ENCODE measurements at places on chromosomes 5 and 9. TPM values are rescaled to one million over a fixed set of nuclear protein-coding genes. Genes with fewer than 3 reads are reported as not detected.

DNA sequence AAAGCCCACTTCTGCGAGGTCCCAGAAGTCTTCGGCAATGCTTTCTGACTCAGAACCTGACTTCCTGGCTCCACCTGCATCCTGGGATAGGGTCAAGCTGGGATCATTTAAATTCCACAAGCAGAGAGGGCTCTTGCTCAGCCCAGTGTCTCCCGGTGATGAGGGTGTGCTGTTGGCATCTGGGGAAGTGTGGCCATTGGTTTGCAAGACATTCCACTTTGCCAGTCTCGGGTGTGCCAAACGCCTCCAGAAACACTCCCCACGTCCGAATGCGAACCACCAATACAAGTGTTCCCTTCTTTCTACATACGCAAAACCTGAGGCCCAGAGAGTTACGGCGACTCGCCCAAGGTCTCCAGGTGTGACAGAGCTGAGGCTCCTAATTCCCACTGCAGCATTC is 43.1 kb upstream of the FCN2 start:
- DNase-seq, result no peak

DNA sequence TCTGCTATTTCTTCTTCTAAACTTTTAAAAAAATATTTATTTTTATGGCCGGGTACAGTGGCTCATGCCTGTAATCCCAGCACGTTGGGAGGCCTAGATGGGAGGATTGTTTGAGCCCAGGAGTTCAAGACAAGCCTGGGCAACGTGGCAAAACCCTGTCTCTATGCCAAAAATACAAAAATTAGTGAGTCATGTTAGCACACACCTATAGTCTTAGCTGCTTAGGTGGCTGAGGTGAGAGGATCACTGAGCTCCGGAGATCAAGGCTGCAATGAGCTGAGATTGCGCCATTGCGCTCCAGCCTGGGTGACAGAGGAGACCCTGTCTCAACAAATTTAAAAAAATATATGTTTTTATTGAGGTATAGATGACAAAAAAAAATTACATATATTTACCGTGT is 5.6 kb downstream of the AP3S1 start:
- no peak for DNase-seq

DNA sequence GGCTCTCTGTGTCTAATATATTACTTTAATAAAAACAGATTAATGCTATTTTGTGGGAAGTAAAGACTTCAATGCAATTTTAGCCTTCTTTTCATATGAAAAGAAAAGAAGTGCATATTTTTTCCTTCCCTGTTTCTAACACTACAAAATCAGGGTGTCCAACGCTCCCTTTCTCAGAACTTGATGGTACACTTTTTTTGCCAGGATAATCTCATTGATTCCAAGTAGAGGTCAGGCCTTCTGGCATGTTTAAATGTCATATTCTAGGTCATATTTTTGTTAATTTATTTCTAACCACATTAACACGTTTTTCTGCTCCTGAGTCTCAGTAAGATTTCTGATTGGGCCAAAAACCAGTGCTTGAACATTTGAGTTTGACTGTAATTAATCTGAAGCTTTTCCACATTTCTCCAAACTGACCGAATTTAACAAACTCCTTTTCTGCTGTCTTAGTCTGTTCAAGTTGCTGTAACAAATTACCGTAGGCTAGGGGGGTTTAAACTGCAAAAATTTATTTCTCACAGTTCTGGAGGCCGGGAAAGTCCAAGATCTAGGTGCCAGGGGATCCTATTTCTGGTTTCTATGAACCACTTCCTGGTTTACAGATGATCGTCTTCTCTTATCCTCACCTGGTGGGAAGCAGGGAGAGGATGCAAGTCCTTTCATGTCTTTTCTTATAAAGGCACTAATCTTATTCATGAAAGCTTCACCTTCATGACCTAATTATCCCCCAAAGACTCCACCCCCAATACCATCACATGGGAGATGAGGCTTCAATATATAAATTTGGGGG is 63.2 kb upstream of the ELL2 start:
- DNase-seq, result no peak

DNA sequence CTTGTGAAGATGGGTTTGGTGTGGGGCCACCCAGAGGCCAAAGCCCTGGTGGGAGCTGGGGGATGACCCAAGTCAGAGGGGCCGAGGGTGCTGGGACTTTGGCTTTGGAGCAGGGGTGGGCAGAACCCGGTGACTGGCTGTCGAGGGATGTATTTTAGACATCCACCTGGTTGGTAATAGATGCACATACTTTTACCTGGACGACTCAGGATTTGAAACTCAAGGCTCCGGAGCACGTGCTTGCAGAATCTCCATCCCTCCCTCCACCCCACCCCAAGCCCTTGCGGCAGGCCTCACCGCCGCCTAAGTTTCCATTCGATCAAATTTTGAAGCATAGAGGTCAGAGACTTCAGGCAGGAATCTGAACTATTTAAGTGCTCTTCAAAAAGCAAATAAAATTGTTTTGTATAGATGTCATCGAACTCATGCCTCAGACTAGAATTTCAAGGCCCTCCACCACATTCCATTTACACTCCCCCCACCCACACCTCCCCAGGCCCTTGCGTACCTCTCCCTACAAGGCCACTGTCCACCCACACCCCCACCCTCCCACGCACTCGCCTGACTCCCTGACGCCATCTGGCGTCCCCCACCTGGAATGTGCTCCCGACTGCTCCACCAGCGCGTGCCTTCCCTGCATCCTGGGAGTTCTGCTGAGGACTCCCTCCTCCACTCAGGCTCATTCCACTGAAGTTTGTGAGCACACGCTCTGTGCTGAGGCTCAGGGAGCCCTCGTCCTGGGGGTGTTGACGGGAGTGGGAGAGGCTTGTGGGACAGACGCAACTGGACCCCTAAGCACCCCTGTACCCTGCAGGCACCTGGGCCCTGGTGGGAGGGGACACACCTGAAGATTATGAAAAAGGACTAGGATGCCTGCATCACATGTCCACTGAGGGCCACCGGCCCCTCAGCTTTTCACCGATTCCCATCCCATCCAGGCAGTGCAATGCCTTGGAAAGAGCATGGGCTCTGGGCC is 56.4 kb upstream of the RPL26L1 start:
- DNase-seq, result no peak

GRCh38 chr5:149853701-149854100 is 90.9 kb downstream of the PDE6A start:
- no peak for DNase-seq

DNA sequence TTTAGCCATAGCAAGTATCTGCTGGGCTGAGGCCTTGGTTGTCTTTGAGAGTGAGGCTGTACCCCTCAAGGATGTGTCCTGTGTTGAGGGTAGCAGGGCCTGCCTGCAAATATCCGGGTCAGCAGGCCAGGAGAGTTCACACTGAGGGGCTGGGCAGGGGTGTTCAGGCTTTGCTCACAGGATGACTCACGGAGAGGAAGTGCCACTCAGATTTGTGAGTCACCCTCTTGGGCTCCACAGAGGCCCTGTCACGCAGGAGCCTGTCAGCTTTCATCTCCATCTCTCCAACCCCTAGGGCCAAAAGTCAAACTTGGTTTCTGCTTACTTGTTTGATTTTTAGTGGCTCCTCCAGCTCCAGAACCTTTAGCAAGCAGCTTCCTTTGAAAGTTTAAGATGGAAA is 211.5 kb downstream of the SEC61B start:
- DNase-seq, result no peak

GRCh38 chr5:43386960-43387362 is 25.2 kb downstream of the CCL28 start:
- DNase-seq, result no peak

- DNase-seq, result peak; percentile 69
These were observed 57.1 kb downstream of the MACROH2A1 start for GRCh38 chr5:135341696-135342550.

GRCh38 chr5:79133121-79133656 is 21.6 kb downstream of the BHMT start:
- DNase-seq, result no peak

DNA sequence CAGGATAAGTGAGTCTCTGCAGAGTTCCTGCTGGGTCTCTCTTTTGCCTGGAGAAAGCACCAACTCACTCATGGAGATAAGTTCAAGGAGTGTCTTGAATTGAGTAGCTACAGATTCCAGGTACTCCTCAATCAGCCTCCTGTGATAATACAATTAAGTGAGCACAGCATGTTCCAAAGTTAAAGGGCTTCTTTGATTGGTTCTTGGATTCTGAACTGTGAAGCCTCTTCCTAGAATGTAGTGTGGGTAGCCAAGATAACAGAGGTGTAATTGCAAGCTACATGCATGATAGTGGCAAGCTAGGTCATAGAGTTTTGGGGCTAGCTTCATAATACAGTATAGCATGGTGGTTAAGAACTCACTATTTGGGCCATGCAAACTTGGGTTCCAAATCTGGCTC is 23.2 kb upstream of the CARNMT1 start:
- no peak for DNase-seq

- DNase-seq, result no peak
These were observed 102.1 kb downstream of the MYO10 start for GRCh38 chr5:16834029-16834428.

DNA sequence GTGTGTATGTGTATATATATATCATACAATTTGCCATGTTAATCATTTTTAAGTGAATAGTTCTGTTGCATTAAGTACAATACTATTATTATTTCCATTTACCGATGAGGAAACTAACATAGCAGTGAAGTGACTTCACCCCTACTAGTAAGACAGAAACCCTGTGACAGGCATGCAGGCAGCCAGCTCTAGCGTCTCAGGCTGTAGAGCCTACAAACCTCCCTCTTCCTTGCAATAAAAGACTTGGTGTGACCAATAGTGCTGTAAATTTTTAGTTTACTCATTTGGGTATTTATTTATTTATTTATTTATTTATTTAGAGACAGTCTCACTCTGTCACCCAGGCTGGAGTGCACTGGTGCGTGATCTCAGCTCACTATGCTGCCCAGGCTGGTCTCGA is 24.7 kb downstream of the FNBP1 start:
- DNase-seq, result no peak

DNA sequence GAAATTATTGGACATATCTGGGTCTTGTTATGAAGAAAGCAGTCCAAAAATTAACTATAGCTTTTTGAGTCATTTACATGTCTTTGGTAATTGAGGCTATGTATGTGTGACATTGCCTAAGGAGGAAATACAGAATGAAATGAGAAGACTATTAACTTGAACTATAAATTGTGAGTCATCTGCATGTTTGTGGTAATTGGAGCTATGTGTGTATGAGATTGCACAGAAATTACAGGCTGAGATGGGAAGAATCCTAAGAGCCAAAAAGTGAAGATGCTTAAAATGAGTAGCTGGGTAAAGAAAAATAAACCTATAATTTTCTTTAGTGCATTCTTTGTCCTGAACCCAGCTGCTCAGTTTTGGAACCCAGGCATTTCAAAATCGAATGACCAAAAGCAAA is 747.6 kb upstream of the EDIL3 start:
- DNase-seq, result no peak

- no peak for DNase-seq
These were observed 256.9 kb upstream of the PTPRD start for GRCh38 chr9:10869687-10870086.

- no peak for DNase-seq
These were observed 588 bp upstream of the ZBED3 start for GRCh38 chr5:77087484-77088261.

- no peak for DNase-seq
These were observed 1.8 kb upstream of the WDR31 start for GRCh38 chr9:113341712-113342410.

GRCh38 chr5:105954341-105954740 is 1716.4 kb downstream of the EFNA5 start:
- no peak for DNase-seq

DNA sequence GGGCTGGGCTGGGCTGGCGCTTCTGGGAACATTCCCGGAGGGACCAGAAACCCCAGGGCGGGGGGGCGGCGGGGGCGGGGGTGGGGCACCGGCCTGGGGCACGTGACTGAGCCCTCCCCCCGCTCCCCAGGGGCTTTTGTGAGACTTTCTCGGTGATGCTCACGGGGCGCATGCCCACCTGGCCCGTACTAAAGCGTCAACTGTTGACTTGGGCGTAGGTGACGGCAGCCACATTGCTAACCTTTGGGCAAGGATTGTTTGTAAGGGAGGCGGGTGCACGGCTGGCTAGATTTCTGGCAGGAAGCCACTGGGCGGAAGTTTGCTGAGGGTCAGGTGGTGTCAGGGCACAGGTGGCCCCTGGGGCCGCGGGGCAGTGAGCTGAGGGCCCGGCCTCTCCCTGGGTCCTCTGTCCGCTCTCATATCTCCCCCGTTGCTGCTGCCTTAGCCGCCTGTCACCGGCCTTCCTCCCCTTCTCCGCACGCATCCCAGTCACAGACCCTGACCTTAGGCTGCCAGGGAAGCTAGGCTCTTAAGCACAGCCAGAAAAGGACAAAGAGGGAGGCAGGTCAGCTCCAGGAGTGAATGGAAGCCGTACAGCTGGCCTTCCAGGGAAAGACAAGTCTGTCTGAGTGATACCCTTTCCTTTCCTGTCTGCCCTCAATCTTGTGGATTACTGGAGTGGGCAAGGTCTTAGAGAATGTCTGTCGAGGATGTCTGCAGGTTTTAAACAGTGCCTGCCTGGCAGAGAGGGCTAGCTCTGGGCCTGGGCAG is 812 bp downstream of the CACFD1 start:
- no peak for DNase-seq

DNA sequence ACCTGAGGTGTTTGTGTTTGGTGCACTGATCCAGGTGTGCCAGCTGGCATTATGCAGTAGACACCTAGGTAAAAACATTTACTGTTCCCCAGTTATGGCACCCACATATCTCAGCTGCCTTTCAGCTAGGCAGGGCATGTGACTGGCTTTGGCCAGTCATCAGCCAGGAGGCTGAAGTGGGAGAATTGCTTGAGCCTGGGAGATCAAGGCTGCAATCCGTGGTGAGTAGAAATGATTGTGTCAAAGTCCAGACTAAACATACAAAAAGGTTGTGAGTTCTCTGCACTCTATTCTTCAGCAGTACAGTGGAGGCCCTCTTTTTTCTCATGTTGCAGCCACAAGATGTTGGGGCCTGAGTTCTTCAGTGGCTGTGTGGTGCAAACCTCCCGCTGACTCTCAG is 3.2 kb upstream of the FBLL1 start:
- DNase-seq, result no peak

- no peak for DNase-seq
These were observed 2.4 kb downstream of the EGR1 start for GRCh38 chr5:138467711-138468132.

DNA sequence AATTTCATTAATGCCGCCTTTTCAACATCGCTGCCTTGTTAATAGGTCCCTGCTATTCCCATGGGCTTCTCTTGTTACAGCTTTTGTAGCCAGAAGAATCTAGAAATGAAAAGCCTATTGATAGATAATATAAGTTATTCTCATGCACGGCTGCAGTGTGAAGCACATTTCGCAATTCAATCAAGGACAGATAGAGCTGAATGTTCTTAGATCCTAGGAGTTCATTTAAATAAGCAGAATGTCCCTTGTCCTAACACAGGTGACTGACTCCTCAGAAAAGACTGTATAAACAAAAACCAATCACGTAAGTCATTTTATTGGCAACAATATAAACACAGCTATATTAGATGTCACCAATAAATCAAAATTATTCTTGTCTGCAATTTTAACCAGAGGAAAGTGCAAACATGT is 9.4 kb downstream of the GLIS3 start:
- no peak for DNase-seq

The TAF11L10 gene
- total RNA-seq, result not detected

The COL5A1 gene
- total RNA-seq, result 84.7 TPM

The GNAQ gene
- 115 TPM for total RNA-seq

The SOX30 gene
- total RNA-seq, result not detected

The SCGB3A2 gene
- not detected for total RNA-seq

The MED10 gene
- 30.8 TPM for total RNA-seq

The FOXD1 gene
- total RNA-seq, result 0.32 TPM

The CYLC2 gene
- total RNA-seq, result not detected

The SLC34A1 gene
- not detected for total RNA-seq

The ACSL6 gene
- 0.35 TPM for total RNA-seq
